ENCODE measurements at places on chromosomes 13 and 19.

DNA sequence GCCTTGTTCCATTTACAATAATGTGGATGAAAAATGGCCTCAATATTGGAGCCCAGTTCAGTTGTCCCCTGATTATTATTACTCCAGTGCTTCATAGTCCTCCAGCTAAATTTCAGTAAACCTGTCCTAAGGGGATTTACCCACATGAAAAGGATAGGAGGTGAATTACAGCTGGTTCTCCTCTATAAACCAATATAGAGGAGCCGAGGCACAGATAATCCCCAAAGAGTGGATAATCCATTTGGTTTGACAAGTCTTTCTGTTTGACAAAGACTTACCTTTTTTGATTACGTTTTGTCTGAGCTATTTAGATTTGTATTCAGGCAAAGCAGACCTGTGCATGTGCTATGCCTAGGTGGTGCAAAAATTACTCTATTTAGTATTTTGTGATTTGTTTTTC lies 2.7 kb downstream of the CNMD start:
- DNase-seq: no peak

DNA sequence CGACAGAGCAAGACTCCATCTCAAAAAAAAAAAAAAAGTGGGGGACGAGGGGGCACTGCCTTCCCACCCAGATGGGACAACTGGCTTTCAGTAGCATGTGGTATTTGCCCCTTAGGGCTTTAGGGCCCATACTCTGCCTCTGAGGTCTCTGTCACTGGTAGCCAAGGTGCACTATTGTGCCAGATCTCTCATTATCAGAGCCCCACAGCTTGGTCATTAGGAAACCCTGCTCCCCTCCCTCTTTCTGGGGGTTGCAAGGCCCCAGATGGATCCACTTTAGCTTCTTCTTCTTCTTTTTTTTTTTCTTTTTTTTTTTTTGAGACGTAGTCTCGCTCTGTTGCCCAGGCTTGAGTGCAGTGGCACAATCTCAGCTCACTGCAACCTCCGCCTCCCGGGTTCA lies 11.2 kb upstream of the ZNF358 start:
- no peak for DNase-seq

- no peak for DNase-seq
Observed at GRCh38 chr13:20389696-20390525, 135.7 kb downstream of the CRYL1 start.

DNA sequence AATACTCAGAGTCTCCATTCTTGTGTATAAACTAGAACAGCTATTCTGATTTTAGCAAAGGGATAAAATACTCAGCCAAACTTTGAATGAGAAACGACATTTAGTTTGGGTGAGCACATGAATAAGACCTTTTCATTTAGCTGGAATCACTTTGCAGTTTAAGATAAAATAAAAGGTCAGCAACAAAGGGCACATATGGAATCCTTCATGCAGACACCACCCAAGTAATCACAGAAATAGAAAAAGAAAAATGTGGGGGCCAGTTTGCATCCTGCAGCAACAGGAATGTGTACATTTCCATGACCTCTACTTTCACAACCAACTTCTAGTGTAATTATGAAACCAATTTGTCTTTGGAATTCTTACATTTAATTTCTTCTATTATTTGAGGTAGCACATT lies 1637.4 kb downstream of the PCDH9 start:
- no peak for DNase-seq

- DNase-seq: no peak
Observed at GRCh38 chr13:61142506-61142905, 273.1 kb downstream of the PCDH20 start.

GRCh38 chr19:31596751-31597150 lies 247.5 kb upstream of the TSHZ3 start:
- no peak for DNase-seq

GRCh38 chr13:105948143-105948542 lies 587.3 kb downstream of the EFNB2 start:
- DNase-seq: no peak

- DNase-seq: no peak
Observed at GRCh38 chr13:80881942-80882445, 541.1 kb upstream of the SPRY2 start.

GRCh38 chr19:28475525-28475924 lies 737.4 kb downstream of the UQCRFS1 start:
- DNase-seq: no peak

DNA sequence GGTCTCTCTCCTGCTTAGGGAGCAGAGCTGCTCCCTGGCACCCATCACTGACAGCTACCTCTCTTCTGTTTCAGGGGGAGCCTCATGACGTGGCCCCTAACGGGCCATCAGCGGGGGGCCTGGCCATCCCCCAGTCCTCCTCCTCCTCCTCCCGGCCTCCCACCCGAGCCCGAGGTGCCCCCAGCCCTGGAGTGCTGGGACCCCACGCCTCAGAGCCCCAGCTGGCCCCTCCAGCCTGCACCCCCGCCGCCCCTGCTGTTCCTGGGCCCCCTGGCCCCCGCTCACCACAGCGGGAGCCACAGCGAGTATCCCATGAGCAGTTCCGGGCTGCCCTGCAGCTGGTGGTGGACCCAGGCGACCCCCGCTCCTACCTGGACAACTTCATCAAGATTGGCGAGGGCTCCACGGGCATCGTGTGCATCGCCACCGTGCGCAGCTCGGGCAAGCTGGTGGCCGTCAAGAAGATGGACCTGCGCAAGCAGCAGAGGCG lies 23.2 kb upstream of the NCCRP1 start:
- no peak for DNase-seq

DNA sequence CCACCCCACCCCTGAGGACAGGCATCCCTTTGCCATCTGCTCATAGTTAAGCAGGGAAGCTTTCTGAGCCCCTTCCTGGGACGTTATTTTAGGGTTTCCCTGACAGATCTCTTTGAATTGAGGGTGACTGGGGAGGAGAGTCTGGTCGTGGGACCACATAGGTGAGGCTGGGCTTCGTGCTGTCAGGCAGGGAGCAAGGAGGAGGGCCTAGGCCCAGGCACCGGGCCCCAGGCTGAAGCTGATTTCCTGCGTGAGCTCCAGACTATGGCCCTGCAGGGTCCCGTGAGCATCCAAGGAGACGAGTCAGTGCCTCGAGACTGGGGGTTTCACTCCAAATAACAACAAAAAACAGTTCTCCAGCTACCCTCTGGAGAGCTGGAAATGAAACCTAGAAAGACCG lies 60.4 kb downstream of the MYO9B start:
- DNase-seq: no peak

DNA sequence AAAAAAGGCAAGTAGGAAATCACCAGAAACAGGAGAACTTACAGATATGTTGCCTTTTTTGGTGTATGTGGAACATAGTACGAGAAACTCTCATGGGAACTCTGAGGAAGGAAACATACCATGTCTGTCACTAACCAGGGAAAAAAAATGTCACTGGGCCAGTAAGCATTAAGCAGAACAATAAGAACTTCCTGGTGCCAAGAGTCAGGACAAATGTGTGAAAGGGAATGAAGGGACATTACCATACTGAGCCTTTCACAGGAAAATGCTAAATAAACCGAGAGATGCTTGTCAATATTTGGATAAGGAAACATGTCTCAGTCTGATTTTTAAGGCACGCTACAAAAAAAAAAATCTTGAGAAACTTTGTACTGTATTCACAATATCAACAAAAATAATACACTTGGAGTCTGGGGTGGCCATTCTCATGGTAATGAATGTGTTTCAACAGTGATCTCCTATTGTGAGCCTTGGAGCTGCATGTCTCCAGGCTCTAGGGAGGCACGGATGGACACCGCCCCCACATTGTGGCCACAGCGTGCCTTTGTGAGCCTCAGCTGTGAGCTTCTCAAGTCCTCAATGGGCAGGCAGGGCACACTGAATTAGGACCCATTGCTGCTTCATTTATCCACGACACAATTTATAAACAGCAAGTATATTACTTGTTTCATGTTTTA lies 113.0 kb upstream of the ARGLU1 start:
- DNase-seq: no peak

DNA sequence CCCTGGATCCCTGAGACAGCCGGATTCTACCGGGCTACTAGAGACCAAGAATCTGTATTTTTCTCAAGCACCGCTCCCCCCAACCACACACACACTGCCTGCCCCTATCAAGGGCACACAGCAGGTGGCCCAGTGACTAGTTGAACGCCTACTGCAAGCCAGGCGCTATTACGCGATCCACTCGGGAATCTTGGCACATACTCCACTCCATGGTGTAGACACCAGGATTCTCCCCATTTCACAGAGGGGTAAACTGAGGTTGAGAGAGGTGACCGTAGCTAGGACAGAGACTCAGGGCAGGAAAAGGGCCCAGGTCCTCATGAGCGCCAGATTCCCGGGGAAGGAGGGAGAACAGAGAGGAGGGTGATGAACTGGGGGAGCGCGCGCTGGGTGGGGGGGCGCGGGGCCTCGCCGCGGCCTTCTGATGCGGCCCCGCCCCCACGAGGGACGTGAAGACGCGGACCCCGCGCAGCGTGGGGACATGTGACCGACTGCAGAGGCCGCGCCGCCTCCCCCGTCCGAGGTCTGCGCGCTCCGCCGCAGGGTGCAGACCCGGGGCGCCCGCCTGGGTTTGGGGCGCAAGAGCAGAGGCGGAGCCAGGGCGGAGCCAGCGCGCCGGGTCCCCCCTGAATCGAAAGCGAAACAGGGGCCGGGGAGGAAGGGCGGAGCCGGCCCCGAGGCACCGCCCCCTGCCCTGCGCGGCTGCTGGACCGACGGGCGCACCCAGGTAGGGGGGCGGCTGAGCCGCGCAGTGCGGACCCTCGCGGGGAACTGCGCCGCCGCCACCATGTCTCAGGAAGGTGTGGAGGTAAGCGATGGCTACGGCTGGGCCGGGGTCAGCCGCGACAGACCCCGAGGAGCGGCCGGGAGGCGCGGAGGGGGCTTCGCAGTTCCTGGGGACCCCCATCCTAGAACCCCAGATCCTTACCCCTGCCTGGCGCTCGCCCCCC lies at the start of gene SHFL:
SHFL (plus strand) TSS at position 677 of the 950 bp plus-strand sequence; CDS start at position 788, 111 bp downstream.
- peak; percentile 79 for DNase-seq

DNA sequence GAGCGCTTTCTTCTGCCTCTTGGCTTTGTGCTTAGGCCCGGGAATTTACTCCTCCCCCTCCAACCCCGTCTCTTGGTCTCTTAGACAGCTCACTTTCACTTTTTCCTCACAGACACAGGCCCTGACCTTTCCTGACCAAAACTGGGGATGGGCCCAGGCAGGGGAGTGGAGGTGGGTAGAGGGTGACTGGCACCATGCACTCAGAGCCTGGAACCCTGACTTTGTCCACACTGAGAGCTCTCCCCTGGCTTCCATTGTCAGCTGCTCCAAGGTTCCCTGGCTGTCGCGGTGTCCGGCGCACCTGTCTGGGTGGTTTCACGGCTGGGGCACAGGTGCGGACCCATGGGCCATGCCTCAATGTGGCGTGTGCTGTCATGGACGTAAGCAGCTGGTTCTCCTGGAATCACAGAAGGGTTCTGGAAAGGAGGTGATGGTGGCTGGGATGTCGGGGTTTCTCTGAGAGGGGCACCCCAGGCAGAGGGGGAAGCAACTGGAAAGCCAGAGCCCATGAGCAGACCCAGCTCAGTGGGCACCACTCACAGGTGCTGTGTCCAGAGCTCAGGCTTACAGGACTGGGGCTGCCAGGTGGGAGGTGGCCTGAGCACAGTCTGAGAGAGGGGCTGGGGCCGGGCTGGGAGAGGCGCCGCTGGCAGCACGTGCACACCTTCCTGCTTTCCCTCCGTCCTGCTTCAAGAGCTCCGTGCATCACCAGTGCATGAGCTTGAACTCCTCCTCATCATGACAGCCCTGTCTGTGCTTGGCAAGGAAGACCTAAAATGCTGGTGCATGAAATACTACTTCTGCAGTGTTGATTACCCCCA lies 28.0 kb upstream of the C1QTNF9 start:
- DNase-seq: no peak

DNA sequence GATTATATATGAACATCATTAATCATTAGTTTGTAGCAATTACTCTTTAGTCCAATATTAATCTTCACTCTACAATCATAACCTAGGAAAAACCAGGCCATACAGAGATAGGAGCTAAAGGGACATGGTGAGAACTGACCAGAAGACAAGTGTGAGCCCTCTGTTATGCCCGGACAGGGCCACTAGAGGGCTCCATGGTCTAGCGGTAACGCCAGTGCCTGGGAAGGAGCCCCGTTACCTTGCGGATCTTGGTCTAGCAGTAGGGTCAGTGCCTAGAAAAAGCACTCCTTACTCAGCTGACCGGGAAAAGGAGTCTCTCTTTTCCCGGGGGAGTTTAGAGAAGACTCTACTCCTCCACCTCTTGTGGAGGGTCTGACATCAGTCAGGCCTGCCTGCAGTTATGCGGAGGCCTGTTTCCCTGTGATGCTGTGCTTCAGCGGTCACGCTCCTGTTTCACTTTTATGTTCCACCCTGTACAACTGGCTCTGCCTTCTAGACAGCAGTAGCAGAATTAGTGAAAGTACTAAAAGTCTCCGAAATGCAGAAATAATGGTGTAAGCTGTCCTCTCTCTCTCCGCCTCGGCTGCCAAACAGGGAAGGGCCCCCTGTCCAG lies 13.8 kb downstream of the OR7D4 start:
- peak; percentile 70 for DNase-seq

DNA sequence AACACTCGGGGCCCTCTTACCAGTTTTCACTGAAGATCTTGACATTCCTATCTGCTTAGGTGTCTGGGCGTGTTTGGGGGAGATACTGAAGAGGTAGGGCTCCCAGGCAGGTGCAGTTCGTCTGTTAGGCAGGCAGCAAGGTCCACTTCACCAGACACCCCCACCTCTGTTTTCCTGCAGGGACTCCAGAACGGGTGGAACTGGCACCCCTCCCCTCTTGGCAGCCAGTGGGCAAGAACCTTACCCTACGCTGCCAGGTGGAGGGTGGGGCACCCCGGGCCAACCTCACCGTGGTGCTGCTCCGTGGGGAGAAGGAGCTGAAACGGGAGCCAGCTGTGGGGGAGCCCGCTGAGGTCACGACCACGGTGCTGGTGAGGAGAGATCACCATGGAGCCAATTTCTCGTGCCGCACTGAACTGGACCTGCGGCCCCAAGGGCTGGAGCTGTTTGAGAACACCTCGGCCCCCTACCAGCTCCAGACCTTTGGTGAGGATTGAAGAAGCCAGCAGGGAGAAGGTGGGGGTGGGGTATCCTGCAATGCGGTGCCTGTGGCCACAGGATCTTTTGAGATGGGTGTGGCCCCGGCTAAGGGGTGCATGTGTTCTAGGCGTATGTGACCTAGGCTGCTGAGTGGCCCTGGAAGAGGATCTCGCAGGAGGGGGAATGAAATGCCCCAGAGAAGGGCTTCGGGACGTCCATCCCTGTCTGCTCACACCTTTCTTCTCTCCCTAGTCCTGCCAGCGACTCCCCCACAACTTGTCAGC lies 3.3 kb upstream of the ICAM4 start:
- DNase-seq: no peak

All from stimulated activated CD4-positive, alpha-beta T cell treated with anti-CD3 and anti-CD28 coated beads, Interleukin-2, amount 100 ng/mL, for 24 hours (primary cell).